HepG2 (cell line): ENCODE measurements at places on chromosomes 12 and 14. TPM values are rescaled to one million over a fixed set of nuclear protein-coding genes. Genes with fewer than 3 reads are reported as not detected.

GRCh38 chr12:53558631-53559030 lies 51.3 kb upstream of the NPFF start:
- no peak overlapping the region for H3K27ac ChIP-seq
- peaks cover 11% of the 10 kb centered on the region for H3K4me1 ChIP-seq
- H3K4me3 ChIP-seq = no peak overlapping the region
- H3K27me3 ChIP-seq = no peaks in the 10 kb centered on the region
- no peak for DNase-seq

MAP3K9 gene
- total RNA-seq = 3.5 and 4.5 TPM in 2 replicates

NKX2-1 gene
- total RNA-seq = not detected in 2 replicates

NTS gene
- total RNA-seq = 0.13 TPM in 1 of 2 replicates, not detected in the other

NOVA1 gene
- 0.11 and 0.13 TPM in 2 replicates for total RNA-seq

DNA sequence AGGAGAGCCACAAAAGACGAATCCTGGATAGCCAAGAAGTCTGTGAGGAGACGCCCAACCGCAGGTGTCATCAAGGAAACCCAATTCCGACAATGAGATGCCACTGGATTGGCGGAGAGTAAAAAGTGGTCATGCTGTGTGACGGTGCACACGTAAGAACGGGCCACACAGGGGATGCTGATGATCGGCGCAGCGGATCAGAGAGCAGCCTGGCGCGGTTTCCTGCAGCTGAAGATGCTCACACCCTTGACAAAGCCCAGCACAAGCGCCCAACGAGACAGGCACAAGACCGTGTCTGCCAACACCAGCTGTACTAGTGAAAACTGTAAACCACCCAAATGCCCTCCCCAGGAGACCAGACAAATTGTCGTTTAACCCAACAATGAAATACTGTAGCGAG lies 55.8 kb downstream of the CCDC85C start:
- no peak overlapping the region for H3K27ac ChIP-seq
- H3K4me3 ChIP-seq = no peak overlapping the region
- peaks cover 68% of the 10 kb centered on the region for H3K4me1 ChIP-seq
- no peaks in the 10 kb centered on the region; the same call in 2 of the 3 replicates for H3K36me3 ChIP-seq

GRCh38 chr12:122876731-122877130 lies 19.2 kb downstream of the VPS37B start:
- H3K4me3 ChIP-seq = no peak overlapping the region
- H3K4me1 ChIP-seq = peaks cover 36% of the 10 kb centered on the region
- H3K27me3 ChIP-seq = no peaks in the 10 kb centered on the region
- no peaks in the 10 kb centered on the region for H3K36me3 ChIP-seq

RTN1 gene
- 0.04 and 0.20 TPM in 2 replicates for total RNA-seq

- H3K27ac ChIP-seq = no peak overlapping the region
- H3K4me3 ChIP-seq = no peak overlapping the region
- H3K4me1 ChIP-seq = no peaks in the 10 kb centered on the region
- DNase-seq = no peak
- H3K36me3 ChIP-seq = no peaks in the 10 kb centered on the region
Observed at GRCh38 chr14:97517566-97518234, 720.5 kb downstream of the VRK1 start.

DNA sequence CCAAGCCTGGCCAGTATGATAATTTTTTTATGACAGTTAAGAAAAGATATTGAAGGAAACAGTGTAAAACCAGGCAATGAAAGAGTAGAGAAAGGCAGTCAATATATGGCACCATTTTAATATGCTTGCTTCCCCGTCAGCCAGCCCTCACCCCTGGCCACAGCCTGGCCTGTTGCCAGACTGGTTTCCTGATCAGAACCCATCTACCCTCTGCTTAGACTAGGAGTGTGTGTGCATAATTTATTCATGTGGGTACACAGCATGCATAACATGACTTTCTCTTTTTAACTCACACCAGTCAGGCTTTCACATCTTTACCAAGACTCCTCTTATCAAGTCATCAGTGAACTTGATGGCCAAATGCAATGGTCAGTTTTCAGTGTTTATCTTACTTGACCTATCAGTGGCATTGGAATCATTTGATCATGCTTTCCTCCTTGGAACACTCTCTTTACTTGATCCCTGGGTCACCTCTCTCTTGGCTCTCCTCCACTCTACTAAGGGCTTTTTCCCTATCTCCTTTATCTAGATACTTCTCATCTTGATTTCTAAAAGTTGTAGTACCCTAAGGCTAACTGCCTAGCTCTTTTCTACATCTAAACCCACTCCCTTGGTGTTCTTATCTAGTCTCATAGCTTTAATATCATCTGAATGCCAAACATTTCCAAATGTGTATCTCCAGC lies 10.0 kb upstream of the GPR19 start:
- no peak for DNase-seq
- no peaks in the 10 kb centered on the region; the same call in 1 of the 2 replicates for H3K27me3 ChIP-seq
- no peak overlapping the region for H3K27ac ChIP-seq
- no peak overlapping the region for H3K4me3 ChIP-seq
- peaks cover 25% of the 10 kb centered on the region for H3K4me1 ChIP-seq

GRCh38 chr12:47910486-47910885 lies 5.7 kb upstream of the VDR start:
- peak overlapping the region; percentile 22 for H3K27ac ChIP-seq
- H3K36me3 ChIP-seq = no peaks in the 10 kb centered on the region
- H3K4me3 ChIP-seq = no peak overlapping the region
- no peak for DNase-seq
- peaks cover 57% of the 10 kb centered on the region for H3K4me1 ChIP-seq
- peaks cover 6% of the 10 kb centered on the region; the same call in 2 of the 3 replicates for H3K27me3 ChIP-seq

- no peaks in the 10 kb centered on the region for H3K36me3 ChIP-seq
- no peak overlapping the region for H3K4me3 ChIP-seq
- DNase-seq = no peak
- H3K4me1 ChIP-seq = no peaks in the 10 kb centered on the region
Observed at GRCh38 chr14:87386524-87386923, 606.5 kb downstream of the GALC start.
